Naive thymus-derived CD8-positive, alpha-beta T cell (primary cell): ENCODE measurements at places on chromosomes 6 and 20. TPM values are rescaled to one million over a fixed set of nuclear protein-coding genes. Genes with fewer than 3 reads are reported as not detected.

Gene OR2B6
- total RNA-seq = not detected

DNA sequence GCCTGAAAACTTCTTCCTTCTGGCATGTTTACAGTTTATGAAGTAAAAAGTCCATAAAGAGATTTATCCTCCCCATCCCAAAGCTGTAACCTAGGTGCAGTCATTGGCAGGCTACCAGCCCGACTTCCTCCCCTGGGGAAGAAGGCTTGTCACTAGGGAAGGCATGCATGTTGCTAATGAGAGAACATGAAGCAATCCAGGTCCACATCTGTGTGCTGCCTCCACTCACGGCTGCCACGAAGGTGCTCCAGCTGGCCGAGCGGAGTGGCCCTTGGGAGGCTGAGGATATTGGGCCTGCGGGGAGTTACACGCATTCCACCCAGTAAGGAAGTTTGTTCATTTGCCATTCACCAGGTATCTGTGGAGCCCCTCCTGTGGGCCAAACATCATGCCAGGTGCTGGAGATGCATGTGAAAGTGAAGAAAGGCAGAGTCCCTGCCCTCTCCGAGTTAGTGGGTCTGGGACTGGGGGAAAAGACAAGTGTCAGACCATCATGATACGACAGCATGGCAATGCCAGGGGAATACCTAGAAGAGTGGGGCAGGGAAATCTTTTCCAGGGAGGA lies 257.0 kb downstream of the NRN1 start:
- peaks cover 22% of the 10 kb centered on the region for H3K36me3 ChIP-seq
- no peak overlapping the region for H3K4me3 ChIP-seq
- no peak for DNase-seq
- H3K4me1 ChIP-seq = peaks cover 15% of the 10 kb centered on the region
- no peaks in the 10 kb centered on the region for H3K27me3 ChIP-seq
- no peak overlapping the region for H3K27ac ChIP-seq

- no peaks in the 10 kb centered on the region for H3K27me3 ChIP-seq
- H3K27ac ChIP-seq = no peak overlapping the region
- no peaks in the 10 kb centered on the region for H3K36me3 ChIP-seq
- H3K4me1 ChIP-seq = no peaks in the 10 kb centered on the region
- no peak overlapping the region for H3K4me3 ChIP-seq
These were observed 207.4 kb downstream of the LRFN2 start for GRCh38 chr6:40379811-40380210.

- H3K27ac ChIP-seq = peak overlapping the region; percentile 65
- H3K4me3 ChIP-seq = peak overlapping the region; percentile 100
- no peaks in the 10 kb centered on the region for H3K36me3 ChIP-seq
- H3K4me1 ChIP-seq = peaks cover 48% of the 10 kb centered on the region
- no peak for DNase-seq
These were observed 1.1 kb downstream of the RNF144B start for GRCh38 chr6:18388271-18388670.

DNA sequence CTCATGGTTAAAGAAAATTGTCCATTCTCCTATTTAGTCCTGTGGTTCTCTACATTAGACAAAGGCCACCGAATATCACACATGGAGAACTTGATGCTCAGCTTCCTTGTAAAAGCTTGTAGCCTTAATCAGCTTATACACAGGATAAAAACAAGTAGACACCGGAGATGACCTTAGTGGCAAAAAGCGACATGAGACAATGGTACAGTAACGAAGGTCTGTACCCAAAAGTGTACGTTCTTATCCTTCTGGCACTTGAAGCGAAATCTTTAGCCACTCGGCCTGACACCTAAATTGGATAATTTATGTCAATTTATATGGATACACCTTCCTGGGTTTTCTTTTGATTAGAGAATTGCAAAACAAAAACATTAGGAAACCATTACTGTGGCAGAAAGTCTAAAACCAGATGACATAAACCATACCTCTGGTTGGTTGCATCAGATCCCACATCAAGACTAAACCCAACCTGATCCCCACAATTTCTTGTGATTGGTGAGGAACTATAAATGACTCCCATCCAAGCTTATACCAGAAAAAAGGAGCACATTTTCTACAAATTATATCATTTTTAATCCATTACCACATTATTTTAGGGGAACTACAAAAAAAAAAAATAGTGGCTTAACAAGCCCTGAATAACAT lies 6.1 kb downstream of the RBM39 start:
- no peak for DNase-seq
- peaks cover 88% of the 10 kb centered on the region for H3K4me1 ChIP-seq
- H3K4me3 ChIP-seq = peak overlapping the region; percentile 67
- peaks cover 31% of the 10 kb centered on the region for H3K36me3 ChIP-seq

Gene SSR1
- total RNA-seq = 112 TPM

DNA sequence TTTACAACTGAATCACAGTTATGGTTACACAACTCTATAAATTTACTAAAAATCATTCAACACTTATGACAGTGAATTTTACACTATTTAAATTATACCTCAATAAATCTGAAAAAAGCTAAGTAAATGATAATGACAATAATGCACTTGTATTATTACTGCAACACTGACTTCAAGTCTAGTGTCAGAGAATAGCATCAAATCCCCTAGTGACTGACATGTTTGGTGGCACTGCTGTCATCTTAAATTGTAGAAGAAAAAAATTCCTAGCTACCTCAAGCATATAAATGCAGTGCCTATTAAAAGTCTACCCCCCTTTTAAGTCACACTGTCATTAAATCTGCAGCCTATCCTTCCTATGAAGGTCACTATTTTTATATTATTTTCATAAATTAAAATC lies 189.4 kb upstream of the RUNX2 start:
- no peak for DNase-seq
- no peak overlapping the region for H3K4me3 ChIP-seq
- H3K27me3 ChIP-seq = no peaks in the 10 kb centered on the region
- no peak overlapping the region for H3K27ac ChIP-seq

DNA sequence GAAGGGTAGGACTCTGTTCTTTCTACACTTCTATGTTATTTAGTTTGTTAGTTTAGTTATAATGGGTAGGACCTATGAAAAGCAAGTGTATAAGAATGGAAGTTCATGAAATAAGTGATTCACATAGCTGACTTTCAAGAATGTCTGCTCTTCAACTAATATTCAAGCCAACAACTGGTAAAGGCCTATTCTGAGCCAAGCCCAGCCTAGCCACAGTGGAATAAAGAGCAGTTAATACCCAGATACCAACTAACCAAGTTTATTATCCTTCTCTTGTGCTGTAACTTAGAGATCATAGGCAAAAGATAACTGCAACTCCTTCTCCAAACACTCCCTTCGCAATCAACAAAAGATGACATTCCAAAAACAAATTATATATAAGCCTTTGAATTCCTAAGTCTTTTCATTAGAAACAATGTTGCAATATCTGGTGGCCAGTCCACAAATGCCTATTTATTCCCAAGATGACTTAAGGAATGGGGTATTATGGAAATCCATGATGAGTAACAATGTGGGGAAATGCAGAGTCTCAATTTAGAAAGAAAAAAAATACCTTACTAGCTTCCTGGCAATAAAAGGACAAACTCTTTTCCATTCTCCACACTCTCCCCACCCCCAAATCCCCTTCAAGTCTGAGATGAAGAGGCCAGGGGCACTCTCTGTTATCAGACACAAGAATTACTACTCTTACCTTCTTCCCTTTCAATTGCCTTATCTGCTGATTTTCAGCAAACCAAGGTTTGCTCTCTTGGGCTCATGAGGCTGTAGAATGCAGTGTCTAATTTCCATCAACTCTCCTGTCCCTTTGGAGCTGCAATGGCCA lies 27.4 kb downstream of the BTBD9 start:
- H3K4me1 ChIP-seq = peaks cover 18% of the 10 kb centered on the region
- DNase-seq = no peak
- no peaks in the 10 kb centered on the region for H3K27me3 ChIP-seq
- no peak overlapping the region for H3K4me3 ChIP-seq

Gene EYS
- total RNA-seq = not detected

Gene DST
- total RNA-seq = 1.0 TPM

Gene FKBP1C
- 0.65 TPM for total RNA-seq

DNA sequence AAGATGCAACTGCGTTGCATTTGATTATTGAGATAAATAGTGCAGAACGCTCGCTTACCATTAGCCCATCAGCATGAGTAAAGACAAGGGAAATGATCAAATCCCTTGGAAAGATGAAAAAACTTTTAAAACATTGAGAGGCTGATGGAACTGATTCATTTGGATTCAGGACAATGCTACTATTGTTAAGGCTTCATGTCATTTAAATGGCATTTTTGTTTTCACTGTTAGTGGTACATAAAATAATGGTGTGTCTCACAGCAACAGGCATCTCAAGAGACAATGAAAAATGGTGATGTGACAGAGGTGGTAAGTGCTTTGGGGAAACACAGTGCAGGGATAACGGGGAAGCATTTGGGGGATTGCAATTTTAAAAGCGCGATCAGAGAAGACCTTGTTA lies 159.7 kb upstream of the KCNG1 start:
- H3K27ac ChIP-seq = no peak overlapping the region
- no peaks in the 10 kb centered on the region for H3K4me1 ChIP-seq
- peaks cover 17% of the 10 kb centered on the region for H3K27me3 ChIP-seq
- no peaks in the 10 kb centered on the region for H3K36me3 ChIP-seq
- no peak overlapping the region for H3K4me3 ChIP-seq
- no peak for DNase-seq

Gene SYNDIG1
- not detected for total RNA-seq
